ENCODE measurements at places on chromosomes 1 and 21. TPM values are rescaled to one million over a fixed set of nuclear protein-coding genes. Genes with fewer than 3 reads are reported as not detected.

DNA sequence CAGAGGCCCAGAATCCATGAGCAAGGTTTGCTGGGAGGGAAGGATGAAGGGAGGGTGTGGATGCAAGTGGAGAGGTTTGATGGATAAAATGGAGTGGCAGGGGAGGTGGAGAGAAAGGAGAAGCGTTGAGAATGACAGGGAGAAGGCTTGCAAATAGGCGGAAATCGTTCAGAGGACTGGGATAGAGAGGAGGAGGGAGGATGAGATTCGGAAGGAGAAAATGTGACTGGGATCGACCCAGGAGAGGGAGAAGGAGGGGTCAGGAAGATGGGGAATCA lies 376 bp downstream of the AVPR1B start:
- DNase-seq, result no peak

DNA sequence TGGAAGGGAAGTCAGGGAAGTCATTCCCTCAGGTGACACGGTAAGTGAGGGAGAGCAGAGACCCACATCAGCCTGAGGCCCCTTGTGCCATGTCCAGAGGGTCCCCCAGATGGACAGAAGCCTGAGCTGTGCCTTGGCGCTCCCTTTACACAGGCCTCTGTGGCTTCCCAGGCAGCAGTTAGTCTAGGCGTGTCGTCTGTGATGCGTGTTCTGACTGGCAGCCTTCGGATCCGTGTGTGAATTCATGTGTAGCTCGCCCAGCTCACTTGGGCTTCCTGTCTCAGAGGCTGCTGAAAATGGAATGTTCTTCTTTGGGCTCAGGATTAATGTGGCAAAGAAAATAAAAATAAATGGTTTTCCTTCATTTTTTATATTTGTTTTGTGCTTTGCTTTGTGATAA lies 28.3 kb downstream of the PRMT2 start:
- DNase-seq, result no peak

DNA sequence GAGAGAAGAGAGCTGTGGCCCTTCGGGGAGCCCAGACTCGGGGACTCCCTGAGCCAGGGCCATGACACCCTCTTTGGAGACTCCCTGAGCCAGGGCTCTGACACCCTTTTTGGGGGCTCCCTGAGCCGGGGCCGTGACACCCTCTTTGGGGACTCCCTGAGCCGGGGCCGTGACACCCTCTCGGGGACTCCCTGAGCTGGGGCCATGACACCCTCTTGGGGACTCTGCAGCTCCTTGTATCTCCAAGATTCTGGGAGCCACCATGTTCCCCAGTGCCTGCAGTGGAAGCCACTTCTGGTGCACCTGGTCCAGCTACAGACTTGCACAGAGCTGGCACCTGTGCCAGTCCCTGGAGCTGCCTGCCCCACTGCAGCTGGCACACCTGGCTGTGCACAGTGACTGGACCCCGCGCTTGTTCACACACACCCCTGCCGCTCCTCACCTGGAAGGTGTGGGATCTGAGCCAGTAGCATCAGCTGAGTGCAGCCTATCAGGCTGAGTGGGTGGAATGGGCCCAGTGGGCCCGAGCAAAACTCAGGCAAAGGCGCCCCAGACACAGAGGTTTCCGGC lies 3.8 kb upstream of the SSU72 start:
- DNase-seq, result no peak

GRCh38 chr1:206518206-206518605 lies 10.9 kb downstream of the RASSF5 start:
- no peak for DNase-seq

GRCh38 chr1:6509919-6510291 lies 18.4 kb upstream of the PLEKHG5 start:
- DNase-seq, result no peak

GRCh38 chr1:174031099-174031498 lies 8.9 kb upstream of the RC3H1 start:
- no peak for DNase-seq

DNA sequence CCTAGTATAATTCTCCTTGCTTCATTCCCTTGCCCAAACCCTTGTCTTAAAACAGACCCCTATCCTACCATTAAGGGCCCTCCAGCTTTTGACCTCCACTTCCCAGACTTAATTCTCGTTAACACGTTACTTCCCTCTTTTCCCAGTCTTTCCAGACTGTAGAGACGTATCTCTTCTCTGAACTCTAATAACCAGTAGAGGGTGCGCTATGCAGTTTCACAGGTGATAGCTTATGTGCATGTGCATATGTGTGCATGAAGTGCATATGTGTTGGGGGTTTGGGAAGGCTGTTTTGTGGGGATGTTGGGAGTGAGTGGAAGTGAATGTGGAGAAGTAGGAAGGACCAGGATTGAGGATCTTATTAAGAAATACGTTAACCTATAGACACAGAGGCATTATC lies 78.1 kb upstream of the CCDC190 start:
- no peak for DNase-seq

Gene PRELP
- total RNA-seq, result 0.05 TPM

Gene DDR2
- total RNA-seq, result 1.2 TPM

Gene AUNIP
- 0.89 TPM for total RNA-seq
